ENCODE measurements at places on chromosomes 16 and 17. TPM values are rescaled to one million over a fixed set of nuclear protein-coding genes. Genes with fewer than 3 reads are reported as not detected.

PPP1R27 gene
- not detected for total RNA-seq

LRRC37A gene
- 1.2 TPM for total RNA-seq

GDPD3 gene
- 3.7 TPM for total RNA-seq

CCDC92B gene
- total RNA-seq: not detected

ARHGDIG gene
- total RNA-seq: 1.7 TPM

SPATA2L gene
- total RNA-seq: 25.9 TPM

DNA sequence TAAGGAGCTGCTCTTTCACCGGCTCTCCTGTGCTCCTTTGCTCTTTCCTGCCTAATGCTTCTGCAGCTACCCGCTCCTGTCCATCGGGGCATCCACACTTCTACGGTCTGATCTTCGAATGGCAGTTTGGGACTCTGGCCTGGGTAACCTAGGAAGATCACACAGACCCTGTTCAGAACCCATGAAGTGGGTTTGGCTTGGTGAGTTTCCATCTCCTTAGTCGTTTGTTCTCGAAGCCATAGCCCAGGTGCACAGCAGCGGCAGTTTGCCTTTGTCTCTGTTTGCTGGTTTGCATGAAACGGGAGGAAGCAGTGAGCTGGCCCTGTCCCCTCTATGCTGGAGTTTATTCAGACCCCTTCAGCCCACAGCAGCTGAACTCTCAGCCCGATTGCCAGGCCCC lies 29.0 kb downstream of the PSMD7 start:
- DNase-seq: no peak

DNA sequence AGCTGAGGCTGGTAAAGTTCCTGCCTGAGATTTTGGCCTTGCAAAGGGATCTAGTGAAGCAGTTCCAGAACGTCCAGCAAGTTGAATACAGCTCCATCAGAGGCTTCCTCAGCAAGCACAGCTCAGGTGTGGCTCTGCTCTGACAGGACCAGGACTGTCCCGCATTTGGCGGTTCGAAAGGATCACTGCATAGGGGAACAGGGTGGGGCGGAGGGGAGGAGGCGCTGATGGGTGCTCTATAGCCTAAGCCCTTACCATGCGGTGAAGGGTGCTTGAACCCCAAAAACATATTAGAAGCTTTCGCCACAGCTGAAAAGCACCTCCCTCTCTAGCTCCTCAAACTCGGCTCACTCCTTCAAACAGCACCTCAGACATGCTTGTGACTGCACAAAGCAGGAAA lies 29.9 kb upstream of the ENDOV start:
- no peak for DNase-seq

GRCh38 chr17:43423777-43424455 lies 25.1 kb downstream of the ARL4D start:
- no peak for DNase-seq

GRCh38 chr16:65294708-65295107 lies 172.8 kb upstream of the CDH11 start:
- peak; percentile 26 for DNase-seq

DNA sequence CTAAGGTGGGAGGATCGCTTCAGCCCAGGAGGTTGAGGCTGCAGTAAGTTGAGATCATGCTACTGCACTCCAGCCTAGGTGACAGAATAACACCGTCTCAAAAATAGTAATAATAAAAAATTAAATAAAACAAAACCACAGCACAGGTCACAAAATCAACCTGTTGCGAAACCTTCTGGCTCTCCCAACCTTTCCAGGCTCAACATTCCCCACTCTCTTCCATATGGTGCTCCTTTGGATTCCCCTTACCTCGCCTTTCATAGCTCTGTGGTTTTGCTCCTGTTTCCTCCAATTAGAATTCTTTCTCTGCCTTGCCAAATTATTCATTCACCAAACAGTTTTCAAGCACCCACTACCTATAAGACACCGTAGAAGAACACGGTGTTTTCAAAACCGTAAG lies 4.7 kb downstream of the ZDHHC7 start:
- no peak for DNase-seq

GRCh38 chr17:68603027-68603426 lies 1.9 kb upstream of the FAM20A start:
- peak; percentile 90 for DNase-seq

DNA sequence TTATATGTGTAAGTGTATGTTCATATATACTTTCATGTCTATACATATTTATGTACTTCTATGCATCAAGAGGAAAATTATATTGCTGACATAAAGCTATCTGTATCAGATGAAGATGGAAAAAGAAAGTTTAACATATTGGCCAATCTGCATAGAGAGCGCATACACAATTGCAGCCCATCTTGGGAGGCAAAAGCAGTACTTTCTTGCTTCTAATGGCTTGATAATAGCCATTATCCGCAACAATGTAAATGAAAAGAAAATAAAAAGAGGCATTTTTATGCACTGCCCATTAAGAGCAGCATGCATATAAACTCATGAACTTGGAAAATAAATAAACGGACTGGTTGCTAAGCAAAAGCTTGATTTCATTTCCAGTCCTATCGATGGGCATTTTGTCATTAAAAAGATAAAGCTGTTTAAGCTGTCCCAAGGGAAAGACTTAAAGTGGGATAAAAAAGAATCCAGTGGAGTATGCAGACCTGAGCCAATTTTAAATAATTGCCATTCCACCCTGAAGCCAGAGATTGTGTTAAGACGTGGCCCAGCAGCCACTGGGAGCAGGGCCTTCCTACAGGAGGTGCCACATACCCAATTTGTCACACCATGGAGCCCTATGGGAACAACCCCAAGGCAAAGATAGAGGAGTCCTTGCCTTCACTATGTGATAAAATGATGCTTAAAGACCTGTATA lies 183.6 kb upstream of the CDH11 start:
- DNase-seq: peak; percentile 53

DNA sequence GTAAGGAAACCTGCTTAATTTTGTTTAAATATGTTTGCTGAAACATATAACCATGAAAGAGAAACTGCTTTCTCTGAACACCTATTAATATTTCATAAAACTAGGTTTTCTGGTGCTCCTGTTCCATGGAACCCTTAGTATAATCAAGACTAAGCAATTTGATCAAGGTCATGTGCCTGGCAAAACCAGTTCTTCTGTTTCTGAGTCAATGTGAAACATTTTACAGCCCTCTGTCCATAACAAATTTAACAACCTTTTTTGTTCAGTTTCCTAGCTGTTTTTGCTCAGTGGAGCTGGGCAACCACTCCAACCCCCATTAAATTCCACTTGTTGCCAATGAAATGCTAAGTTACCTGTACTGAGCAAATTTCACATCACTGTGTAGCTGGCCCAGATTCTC lies 344.0 kb downstream of the CA10 start:
- DNase-seq: no peak

DNA sequence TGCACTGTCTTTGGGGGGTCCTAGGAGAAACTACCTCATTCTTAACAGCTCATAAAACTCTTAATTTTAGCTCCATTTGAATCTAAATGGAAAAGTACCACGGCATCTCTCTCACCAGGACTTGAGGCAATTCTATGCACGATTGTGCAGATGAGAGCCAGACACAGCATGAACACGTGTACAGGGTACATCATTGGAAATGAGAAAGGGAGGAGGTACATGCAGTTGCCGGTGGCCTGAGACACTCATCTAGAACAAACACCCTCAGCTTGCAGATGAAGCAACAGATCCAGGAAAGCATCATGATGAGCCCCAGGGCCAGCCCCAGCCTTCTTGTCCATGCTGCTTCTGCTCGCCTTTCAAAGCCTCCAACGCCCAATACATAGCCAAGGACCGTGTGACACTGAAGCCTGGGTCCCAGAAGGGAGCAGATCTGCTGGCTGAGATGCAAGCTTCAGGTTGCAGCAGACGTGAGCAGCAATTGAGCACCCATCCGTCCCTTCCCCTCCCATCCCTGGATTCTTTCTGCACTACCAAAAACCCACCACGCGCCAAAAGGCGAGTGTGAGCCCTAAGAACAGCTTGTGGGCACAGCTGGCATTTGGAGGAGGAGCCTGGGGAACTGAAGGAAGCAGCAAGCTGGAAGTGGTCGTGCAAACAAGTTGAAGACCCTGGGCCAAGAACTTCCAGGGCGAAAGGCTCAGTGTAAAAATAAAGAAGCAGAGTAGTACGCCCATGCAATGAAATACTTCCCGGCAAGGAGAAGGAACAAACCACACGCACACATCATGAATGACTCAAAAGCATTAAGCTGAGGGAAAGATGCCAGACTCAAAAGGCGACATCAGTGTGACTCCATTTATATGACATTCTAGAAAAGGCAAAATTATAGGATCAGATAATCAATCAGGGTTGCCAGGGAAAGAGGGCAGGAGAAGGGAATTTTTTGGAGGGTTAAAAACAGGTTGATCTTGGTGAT lies 7.3 kb upstream of the RCVRN start:
- no peak for DNase-seq

GRCh38 chr17:38870259-38871165 lies 654 bp downstream of the LASP1 start:
- DNase-seq: no peak

DNA sequence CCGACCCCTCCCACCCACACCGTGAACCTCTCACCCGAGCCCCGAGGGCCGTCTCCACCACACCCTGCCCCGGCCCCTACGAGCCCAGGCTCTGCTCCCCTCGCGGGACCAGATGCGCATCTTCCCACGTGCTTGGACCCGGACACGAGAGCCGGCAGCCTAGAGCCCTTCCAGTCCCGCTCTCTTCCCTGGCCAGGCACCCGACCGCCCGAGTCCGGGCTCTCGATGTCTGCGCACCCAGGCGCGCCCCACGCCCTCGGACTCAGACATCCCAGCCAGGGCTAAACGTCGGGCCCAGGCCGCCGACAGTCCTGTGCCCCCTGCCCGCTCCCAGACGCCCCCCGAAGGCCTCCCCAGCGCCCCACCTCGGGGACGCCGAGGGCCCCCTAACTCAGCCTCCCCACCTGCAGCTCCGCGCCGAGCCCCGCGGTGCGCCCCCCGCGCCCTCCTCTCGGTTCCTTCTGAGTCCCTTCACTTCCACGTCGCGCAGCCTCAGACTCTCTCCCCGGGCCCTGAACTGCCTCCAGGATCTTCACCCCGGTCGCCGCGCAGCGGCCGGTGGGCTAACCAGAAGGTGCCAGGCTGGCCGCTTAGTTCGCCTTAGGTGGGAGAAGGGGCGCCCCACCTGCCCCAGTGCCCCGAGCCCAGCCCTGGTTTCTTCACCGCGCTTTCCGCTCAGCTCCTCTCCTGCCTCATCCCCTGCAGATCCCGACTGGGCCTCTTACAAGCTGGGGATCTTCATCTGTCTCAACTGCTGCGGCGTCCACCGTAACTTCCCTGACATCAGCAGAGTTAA lies 688 bp downstream of the ADAP2 start:
- DNase-seq: no peak

GRCh38 chr17:47145351-47145750 lies 43.7 kb downstream of the CDC27 start:
- DNase-seq: no peak

DNA sequence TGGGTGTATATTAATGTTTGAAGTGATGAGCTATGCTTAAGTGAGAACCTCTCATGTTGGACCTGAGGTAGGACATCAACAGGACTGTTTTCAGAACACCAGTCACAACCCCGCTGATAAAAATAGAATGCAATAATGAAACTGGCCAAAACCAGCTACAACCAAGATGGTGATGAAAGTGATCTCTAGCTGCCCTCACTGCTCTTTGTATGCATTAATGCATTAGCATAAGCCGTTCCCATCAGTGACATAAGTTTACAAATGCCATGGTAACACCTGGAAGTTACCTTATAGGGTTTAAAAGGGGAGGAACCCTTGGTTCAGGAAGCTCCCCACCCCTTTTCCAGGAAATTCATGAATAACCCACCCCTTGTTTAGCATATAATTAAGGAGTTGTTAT lies 672.5 kb upstream of the EEF2KMT start:
- no peak for DNase-seq

GRCh38 chr17:37458805-37459204 lies 30.9 kb upstream of the DUSP14 start:
- DNase-seq: no peak

DNA sequence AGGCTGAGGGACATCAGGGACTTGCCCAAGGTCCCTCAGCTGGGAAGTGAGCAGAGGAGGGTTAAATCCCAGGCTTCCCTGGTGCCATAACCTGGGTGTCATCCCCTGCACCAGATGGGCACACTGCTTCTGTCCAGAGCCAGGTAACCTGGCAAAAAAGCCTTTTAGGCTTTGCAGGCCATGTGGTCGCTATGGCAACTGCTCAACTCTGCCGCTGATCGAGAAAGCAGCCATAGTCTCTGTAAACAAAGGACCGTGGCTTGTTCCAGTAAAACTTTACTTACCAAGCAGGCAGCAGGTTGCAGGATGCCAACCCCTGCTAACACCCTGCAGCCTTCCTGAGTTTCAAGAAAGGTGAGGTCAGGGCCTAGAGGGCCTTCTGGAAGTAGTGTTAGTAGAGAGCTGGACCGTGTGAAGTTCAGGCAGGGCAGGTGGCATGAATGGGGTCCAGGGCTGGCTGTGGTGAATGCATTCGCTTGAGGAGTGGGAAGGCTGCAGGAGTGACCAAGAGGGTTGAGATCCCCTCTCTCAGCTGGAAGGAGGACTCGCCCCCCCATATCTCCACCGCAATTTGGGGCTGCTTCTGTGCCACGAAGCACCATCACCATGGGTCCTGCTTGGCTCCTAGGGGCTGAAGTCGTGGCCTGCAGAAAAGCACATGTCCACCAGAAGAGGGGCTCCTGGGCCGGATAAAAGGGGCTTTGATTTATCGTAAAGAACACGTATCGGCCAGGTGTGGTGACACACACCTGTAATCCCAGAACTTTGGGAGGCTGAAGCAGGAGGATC lies 91.3 kb downstream of the SOCS1 start:
- DNase-seq: no peak

GRCh38 chr17:31678431-31678830 lies 180.6 kb downstream of the COPRS start:
- no peak for DNase-seq

- DNase-seq: no peak
Observed at GRCh38 chr17:71777048-71777640, 343.7 kb upstream of the SOX9 start.

- DNase-seq: no peak
Observed at GRCh38 chr16:20916942-20917341, 16.4 kb downstream of the LYRM1 start.

GRCh38 chr17:42563543-42563942 lies 1.6 kb downstream of the COASY start:
- DNase-seq: no peak

DNA sequence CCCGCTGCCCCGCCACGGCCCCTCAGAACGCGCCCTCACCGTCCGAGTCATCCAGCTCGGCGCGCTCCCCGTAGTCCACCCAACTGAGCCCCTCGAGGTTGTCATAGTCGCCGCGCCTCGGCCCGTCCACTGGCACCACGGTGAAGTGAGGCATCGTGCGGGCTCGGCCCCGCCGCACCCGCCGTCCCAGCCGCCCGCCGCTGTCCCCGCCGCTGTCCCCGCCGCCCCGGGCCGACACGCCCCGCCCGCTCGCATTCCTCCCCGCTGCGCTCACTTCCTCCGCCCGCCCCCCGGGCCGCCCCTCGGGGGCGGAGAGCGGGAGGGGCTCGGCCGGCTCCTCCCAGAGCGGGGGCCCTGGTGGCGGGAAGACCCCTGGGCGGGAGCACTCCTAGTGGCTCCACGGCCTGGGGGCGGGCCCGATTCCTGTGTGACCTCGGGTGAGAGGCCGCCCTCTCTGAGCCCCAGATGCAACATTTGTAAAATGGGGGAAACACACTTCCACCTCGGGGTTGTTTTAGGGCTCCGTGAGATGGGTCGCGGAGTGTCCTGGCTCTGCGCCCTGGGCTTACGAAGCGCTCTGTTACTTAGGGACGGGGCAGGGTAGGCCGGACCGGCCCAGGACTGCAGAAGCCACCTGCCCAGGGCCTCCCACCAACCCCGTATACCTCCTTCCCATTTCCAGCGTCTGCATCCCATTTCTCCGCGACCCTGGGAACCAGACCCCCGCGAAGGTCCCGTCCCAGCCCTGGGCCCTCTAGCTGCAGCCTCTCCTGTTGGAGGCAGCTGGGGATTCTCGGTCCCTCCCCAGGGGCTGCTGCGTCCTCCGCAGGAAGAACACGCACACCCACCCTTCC lies at the start of gene SLC12A4:
Gene SLC12A4, minus strand, starts transcription at position 238 of the 854 bp plus-strand sequence. Its CDS starts 84 bp downstream, at position 154.
- no peak for DNase-seq
